Stimulated activated CD4-positive, alpha-beta T cell treated with anti-CD3 and anti-CD28 coated beads, Interleukin-1b, Interleukin-23, amount 100 ng/mL, for 48 hours (primary cell): ENCODE measurements at places on chromosomes 4 and X.

DNA sequence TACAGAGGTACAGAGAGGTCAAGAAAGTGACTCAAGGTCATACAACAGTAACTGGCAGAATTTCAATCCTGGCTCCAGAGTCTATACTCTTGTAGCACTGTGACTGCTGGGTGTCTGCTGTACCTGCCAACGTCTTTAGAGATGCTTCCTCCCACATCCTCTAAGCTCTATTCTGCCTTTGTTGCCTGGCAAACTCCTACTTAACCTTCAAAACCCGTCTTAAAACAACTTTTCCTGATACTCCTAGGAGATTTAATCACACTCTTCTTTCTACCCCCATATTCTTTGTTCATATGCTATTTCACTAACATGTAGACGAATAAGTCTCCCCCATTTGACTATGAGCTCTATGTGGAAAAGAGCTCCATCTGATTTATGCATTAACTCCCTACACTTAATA is 16.8 kb downstream of the APBB2 start:
- DNase-seq = no peak

GRCh38 chr4:174438711-174439110 is 83.6 kb downstream of the HPGD start:
- DNase-seq = no peak

DNA sequence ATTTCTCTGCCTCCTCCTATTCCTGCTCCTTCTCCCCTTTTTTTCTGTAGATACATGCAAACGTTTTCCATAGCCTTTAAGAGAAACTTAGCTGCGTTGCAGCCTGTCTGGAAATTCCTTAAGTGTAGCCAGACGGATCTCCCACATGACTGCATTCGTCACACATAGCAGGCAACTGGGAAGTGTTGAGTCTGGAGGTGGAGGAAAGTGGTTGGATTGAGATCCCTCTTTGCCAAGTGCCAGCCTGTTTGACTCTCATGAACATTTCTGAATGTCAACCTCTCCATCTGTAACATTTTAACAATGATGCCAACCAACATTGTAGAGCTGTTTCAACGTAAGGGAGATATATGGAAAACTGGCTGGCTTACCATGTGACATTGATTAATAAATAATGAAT is 45.1 kb upstream of the FAM9A start:
- no peak for DNase-seq

- DNase-seq = no peak
These were observed 28.7 kb upstream of the STOX2 start for GRCh38 chr4:183876268-183876934.

GRCh38 chr4:163157157-163157556 is 9.5 kb downstream of the NAF1 start:
- no peak for DNase-seq

GRCh38 chr4:89836897-89837384 is at the start of gene SNCA:
Gene SNCA, minus strand, starts transcription at chr4:89837161. Its CDS starts 1,494 bp downstream, at chr4:89835667.
- DNase-seq = peak; percentile 45

DNA sequence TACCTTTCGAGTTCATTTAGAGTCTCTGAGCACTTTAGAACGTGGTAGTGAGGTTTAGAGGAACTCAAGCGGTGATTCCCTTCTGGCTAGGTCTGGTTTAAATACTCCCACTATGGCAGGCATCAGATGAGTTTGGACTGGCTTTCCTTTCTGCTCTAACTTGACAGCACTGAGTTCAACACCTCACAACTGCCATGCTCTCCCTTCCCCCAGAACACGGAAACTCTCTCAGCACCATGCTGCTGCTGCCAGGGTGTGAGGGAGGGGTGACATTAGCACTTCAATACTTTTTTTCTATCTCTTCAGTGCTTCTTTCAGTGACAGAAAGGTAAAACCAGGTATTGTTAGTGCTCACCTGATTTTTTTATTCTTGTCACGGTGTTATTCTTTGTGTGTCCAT is 234.5 kb upstream of the AGTR2 start:
- DNase-seq = no peak

DNA sequence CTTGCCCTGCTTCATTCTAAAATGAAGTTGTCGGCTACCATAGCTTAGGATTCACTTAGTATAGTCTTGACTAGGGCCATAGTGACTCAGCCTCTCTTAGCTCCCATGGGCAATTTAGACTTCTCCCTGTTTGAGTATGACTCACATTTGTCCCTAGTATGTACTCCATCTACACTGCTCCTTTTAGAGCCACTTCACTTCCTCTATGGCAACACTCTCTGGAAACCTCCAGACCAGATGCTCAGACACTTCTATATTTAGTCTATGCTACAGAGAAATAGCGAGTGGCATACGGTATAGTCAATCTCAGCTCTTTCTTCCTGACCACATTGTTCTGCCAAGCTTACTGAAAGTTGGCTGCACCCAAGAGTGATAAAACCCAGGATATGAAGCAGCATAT is 11.2 kb downstream of the MEPE start:
- DNase-seq = no peak

DNA sequence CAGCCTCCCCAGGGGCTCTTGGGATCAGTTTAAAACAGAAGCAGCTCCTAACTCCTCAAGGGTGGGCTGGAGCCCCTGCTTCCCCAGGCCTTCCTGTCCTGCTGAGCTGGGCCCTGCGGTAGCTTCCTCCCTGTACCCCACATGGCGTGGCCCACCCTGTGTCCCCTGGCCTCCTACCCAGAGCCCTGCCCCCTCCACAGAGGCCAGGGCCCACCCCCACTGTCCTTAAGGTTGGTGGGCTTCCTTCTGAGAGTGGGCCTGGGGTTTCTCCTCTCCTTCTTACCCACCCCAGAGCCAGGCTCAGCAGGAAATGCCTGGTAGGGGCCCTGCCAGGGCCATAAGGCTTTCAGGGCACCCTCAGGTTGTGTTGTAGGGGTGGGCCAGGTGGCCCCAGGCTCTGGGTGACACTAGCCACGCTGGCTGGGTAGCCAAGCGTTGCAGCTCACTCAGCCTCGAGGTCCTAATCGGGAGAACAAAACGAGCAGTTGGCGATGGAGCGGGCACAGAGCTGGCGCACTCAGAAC is 11.6 kb downstream of the SH3BP2 start:
- DNase-seq = no peak

GRCh38 chrX:85836868-85837267 is 210.5 kb downstream of the CHM start:
- DNase-seq = no peak

DNA sequence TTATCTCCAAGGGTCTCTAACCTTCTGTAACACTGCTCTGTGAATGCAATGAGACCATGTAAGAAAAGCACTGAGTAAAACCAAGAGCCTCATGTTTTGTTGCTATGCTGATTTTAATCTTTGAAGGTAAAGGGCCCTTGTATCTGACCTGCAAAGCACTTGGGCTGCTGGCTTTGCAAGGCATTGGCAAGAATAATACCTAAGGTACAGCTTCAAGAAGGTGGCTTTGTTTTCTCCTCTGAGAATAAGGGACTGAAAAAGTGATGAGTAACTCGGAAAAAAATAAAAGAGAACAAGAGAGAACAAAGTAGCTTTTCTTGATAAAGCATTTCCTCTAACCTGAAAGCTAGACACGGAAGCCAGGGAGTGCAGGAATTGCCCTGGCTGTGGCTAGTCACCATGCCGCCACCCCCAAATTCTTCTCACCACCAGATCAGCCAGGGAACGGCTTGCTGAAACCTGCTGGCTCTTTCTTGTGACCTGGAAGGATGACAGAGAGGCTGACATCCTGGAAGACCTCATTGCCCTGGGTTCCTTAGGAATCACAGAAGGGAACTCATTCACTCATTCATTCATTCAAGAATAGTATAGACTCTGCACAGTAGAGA is 41.8 kb upstream of the HS3ST1 start:
- DNase-seq = no peak

DNA sequence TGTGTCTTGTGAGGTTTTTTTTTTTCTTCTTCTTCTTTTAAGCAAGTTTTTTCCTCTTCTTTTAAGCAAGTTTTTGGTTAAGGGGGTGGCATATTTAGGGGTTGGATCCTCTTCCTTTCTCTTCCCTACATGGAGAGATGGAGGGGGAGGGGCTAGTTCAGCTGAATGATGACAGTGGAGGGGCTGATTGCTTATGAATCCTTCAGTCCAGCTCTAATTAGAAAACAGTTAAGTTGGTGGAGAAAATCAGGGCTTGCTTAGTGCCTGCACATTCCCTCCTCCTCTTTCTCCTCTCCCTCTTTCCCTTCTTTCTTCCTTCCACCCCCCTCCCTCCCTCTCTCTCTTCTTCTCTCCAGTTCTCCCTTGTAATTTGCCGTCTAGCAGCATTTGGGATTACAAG is 4.4 kb upstream of the HAND2 start:
- DNase-seq = no peak

DNA sequence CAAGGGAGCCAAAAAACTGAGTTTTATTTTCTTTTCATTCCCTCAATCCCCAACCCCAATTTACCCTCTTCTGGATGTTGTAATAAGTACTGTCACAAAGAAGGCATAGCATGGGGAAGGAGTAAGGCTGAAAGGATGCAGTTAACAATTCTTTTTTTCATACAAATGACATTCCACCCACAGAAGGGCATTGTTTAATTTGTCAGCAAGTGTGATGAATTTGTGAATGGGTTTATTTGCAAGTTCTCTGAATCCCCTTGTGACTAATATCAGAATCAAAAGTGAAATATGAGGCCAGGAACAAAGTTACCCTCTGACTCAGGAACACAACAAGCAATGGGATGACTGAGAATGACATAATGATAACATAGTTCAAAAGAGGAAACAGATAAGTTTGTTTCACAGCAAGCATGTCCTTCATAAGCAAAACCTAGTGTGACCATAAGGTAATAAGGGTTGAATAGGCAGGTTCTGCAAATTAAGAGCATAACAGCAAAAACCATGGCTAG is 2.1 kb downstream of the GEMIN8 start:
- no peak for DNase-seq

DNA sequence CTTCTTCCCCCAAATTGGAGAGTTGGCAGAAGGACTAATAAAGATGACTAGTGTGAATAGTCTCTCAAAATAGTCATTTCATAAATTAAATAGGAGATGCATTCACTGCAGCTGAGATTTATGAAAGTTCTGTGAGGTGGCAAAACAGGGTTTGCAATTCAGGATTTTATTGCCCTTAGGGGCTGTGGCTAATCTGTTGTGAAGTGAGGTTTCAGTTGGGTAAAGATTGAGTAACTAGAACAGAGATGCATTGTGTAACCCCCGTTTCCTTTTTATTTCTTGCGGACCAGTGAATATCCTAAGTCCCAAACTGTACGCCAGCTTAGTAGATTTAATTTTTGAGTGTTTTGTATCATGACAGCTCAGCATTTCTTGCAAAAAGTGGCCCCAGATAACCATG is 16.2 kb upstream of the SCRG1 start:
- no peak for DNase-seq

- DNase-seq = no peak
These were observed 165.9 kb downstream of the IL15 start for GRCh38 chr4:141802333-141802732.

DNA sequence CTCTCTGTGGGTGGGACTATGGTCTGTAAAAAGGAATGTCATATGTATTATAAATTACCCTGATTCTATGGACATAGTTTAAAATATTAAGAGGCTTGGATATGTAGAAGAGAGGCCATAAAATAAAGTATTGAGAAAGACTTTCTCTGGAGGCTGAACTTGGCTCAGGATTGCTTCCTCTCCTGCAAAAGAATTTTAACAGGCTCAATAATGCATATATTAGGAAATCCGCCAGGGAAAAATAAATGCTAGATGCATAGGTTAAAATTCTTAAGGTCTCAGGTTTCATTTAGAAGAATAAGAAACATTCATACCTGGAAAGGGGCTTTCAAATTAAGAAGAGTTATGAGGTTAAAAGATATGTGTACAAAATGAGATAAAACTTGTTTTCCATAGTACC is 424.3 kb downstream of the ARAP2 start:
- no peak for DNase-seq

DNA sequence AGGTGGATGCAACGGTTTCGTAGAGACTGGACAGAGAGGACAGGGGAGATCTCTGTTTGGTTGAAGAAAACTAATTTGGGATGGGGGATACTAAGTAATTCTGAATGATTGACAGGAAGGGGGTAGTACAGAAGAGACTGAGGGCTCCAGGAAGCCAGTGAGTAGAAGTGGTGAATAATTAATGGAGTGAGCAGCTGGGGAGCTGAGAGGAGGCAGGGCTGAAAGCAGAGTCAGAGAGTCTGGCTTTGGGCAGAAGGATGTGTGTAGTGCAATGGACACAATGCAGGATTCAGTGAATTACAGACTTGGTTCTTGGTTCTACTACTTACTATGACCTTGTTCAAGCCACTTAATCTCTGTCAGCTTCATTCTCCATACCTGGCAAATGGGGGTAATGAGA is 161.7 kb downstream of the RBMX2 start:
- DNase-seq = no peak

GRCh38 chr4:138851391-138852335 is 163.9 kb upstream of the NOCT start:
- DNase-seq = no peak

DNA sequence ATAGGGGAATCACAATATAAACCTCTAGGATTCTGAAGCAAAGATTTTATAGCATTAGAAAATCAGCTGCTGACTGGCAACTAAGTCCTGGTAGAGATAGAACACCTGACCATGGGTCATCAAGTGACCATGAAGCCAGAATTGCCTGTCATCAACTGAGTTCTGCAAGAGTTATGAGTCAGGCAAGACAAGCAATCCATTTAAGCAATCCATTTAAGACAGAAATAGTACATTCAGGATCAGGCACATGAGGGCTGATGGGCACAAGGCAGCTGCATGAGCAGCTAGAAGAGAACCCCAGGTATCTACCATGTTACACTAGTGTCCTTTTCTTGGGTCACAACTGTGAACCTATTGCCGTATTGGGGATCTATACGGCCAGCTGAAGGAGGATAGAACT is 98.9 kb downstream of the SPRY1 start:
- no peak for DNase-seq

DNA sequence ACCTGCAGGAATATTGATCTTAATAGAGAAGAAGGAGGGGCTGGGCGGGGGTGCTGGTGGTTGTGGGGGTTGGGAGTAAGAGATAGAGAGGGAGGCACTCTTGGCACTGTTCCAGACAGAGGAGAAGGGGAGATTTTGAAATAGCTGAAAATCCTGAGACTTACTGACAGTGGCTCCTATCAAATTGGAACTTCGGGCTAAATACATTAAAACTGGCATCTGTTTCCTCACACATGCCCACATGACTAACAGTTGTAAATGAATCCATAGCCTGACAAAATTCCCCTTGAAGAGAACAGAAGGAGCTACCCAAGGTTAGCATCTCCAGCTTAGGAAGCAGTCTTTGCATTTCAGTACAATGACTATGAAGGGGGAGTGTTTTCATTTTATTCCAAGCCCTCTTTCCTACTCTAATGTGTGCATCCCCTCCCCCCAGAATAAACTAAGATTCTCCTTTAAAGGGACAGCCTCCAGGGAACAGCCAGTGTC is 1.4 kb downstream of the DCX start:
- no peak for DNase-seq
